ENCODE measurements at places on chromosomes 4 and X.

- no peak for DNase-seq
Measured at GRCh38 chr4:2814627-2815270, 21.9 kb downstream of the SH3BP2 start.

- DNase-seq = no peak
Measured at GRCh38 chr4:31649878-31650277, 929.7 kb downstream of the PCDH7 start.

DNA sequence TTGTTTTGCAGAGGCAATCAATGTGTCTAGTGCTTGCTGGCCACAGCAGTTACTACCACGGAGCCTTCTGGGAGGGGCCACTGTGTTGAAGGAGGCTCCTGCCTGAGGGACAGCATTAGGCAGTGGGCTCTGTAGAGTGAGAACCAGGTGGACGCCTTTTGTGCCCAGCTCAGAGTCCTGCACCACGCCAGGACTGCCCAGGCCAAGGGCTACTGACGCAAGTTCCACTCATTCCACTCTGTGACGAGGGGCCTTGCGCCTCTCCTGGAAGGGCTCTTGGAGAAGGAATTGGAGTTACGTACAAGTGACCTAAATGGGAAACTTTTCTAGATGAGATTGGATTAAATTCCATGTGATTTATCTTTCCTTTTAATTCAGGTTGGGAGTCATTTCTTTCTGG lies 102.8 kb upstream of the MAGEE2 start:
- no peak for DNase-seq

GRCh38 chr4:7744142-7744804 lies 195.4 kb downstream of the AFAP1 start:
- DNase-seq = no peak

GRCh38 chrX:34629572-34629971 lies 27.5 kb downstream of the TMEM47 start:
- DNase-seq = no peak

DNA sequence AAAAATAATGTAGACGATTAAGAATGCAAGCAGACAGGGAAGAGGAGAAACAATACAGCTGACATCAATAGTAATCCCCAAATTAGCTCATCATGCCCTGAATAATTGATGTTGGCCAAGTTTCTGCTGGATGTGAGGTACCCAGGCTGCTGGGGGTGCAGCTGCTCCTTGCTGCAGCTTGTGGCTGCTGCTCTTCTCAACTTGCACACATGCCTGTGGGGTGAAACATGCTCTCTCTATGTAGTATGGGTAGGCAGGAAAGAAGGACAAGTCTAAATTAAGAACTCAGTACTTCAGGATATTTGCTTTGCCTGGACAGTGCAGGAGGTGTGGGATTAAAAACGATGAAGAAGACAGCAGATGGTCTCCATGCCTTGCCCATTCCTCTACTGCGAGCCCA lies 16.7 kb downstream of the EDA2R start:
- no peak for DNase-seq

GRCh38 chr4:163148466-163149336 lies 18.0 kb downstream of the NAF1 start:
- DNase-seq = no peak

DNA sequence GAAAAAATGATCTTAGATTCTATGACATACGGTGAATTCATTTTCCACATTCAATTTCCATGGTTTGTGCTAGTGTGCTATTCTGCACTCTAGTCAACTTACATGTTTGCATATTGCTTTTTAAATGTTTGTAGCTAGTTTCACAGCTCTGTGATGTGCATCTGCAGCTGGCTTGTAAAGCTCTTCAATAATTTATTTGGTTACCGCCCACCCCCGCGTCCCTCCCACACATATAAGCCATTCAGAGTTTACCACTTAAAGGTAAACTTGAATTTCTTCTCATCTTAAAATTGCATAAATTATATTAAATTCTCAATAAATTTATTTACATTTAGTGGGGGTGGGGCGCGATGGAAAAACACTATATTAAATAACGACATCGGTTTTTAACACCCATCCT lies 291 bp upstream of the NBDY start:
- no peak for DNase-seq

DNA sequence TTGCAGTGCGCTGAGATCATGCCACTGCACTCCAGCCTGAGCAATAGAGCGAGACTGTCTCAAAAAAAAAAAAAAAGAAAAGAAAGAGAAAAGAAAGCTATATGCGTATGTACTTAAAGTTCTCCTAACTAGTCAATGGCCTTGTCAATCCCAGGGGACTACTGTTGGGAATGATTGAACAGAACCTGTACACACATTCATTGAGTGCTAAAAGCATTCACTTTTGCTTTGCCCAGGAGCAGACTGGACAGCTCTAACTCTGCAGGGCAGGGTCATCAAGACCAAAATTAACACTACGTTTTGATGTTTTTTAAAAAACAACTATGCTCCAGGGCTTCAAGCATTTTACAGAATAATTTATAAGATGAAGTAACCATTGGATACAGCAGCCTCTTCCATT lies 106.2 kb downstream of the FNIP2 start:
- no peak for DNase-seq

DNA sequence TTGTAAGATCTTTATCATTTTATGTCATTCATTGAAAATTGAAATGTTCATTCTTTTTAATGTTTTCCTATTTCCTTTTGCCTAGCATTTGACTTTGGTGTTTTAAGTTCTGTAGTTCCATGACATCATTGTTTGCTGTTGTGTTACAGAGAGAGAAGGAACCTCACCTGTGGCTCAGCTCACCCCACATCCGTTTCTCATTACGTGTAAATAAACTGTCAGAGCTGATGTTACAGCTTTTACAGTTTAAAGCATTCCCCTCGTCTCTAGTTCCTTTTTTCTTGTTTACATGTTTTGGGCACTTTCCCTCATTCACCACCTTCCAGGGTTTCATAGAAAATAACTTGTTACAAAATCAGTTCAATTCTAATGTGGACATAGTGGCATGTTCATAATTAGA lies 137.2 kb downstream of the FNIP2 start:
- no peak for DNase-seq

- no peak for DNase-seq
Measured at GRCh38 chr4:163694385-163694784, 199.9 kb downstream of the TMA16 start.

DNA sequence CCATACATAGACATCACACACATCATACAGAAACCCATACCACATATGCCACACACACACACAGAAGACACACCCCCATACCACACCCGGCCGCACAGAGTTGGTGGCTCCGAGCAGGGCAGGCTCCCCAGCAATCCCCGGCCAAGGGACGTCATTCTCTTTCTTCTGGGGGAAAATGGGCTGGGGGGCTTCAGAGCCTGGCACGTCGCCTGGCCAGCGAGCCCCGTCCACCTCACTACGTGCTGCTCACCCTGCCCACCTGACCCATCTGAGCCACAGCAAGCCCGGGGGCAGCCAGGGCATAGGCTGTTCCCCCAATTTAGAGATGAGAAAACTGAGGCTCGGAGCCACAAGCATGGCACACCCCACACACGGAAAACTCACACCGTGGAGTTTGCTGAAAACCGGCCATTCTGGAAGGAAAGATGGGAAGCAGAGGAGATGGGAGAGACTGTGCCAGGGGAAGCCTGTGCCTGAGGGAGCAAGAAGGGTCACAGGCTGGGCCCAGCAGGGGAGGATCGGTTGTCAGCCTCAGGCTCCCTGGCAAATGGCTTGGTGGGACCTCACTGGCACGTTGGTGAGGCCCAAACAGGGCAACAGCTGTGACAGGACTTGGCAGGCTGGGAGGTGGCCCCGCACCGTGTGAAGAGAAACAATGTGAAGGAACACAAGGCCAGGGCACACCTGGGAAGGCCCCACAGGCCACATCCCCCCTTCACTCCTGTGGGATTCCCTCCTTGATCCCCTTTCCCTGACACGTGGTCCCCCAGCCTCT lies 73.2 kb downstream of the JAKMIP1 start:
- DNase-seq = no peak

DNA sequence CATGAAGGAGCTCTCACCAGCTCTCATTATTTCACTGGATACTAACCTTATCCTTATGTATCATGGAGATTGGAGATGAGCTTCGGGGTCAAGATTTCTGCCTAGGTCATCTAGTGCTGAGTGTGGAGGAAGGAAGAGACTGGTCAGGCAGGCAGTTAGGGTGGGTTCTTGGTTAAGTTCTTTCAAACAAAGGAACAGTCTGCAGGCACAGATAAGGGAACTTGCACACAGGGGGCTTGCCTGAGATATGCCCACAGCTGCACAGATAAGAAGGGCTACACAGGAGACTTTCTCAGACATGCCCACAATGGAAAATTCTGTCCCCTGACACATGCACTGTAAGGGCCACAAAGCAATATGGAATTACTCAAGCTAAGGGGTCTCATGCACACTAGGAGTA lies 904.1 kb downstream of the NLGN4X start:
- no peak for DNase-seq

DNA sequence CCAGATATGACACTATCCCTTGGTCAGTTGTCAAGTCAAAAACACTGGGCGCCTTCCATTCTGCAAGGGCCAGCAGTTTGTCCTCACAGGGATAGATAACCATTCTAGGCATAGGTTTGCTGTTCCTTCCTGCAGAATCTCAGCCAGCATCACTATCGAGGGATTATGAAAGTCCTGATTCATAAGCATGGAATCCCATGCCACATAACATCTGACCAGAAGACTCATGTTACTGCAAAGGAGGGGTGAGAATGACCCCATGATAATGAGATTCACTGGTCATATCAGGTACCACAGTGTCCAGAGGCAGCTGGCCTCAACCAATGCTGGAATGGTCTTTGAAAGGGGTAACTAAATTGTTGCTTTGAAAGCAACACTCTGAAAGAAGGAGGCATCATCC lies 84.7 kb downstream of the OTC start:
- DNase-seq = no peak

DNA sequence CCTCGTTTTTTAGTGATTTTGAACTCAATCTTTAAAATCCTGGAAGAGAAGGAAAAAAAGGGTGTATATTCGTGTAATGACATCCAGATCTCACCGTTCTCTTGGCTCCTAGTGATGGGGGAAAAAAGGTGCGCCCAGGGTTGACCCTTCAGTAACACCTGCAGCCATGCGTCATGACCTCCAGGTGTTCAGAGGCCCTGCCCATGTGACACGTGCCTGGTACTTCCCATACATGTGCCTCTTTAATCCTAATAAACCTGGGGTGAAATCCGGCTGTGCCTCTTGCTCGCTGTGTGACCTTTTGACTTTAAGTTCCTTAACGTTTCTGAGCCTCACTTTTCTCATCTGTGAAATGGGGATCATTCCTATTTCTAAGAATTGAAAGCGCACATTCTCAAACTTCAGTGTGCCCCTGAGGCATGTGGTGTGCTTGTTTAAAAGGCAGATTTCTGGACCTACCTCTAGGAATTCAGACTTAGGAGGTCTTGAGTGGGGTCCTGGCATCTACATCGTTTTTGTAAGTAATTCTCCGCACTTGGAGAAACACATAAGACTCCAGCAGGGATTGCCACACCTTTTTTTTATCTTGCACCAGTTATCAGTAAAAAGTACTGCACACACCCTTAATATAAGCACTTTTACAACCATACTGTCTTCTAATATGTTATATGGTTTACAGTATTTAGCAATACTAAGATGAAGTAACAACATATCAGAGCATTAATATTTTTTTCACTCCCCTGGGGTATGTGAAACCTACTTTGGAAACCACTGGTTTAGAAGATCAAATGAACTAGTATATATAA lies 90.1 kb downstream of the RELL1 start:
- DNase-seq = no peak

DNA sequence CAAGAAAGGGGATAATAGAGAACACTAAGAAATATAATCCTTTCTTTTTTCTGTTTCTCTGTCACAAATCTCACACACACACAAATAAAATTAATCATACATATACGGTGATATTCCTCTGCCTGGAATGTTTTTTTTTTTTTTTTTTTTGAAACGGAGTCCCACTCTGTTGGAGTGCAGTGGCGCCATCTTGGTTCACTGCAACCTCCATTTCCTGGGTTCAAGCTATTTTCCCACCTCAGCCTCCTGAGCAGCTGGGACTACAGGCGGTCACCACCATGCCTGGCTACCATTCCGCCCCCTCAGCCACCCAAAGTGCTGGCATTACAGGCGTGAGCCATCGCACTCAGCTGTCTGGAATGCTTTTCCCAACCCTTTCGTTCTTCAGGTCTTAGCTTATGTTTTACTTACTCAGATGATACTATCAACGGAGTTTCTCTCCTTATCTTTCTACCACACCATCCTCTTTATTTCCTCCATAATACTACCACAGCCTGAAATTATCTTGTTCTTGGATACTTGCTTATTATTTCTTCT lies 69.3 kb downstream of the ANKRD17 start:
- DNase-seq = no peak

DNA sequence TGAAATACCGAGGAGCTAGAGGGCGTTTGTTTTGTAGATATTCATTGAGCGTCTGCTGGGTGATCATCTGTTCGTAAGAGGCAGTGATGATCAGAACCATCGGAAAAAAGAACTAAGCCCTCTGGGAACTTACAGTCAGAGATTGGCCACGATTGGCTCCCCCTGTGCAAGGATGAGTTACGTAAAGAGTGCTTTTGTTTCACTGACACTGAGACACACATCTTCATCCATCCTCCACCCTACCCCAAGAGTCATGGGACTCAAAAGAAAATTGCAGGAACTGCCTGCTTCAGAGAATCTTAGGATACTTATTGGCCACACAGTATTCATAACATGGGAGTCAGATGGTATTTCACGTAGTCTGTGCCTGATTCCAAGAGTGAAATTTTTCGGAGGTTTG lies 62.1 kb downstream of the GEMIN8 start:
- no peak for DNase-seq

- DNase-seq = no peak
Measured at GRCh38 chrX:84729809-84730208, 227.6 kb upstream of the HDX start.

GRCh38 chrX:68920561-68920960 lies 91.7 kb downstream of the EFNB1 start:
- no peak for DNase-seq

GRCh38 chr4:38424151-38424871 lies 239.7 kb upstream of the KLF3 start:
- no peak for DNase-seq

GRCh38 chrX:143873343-143873742 lies 10.5 kb upstream of the UBE2NL start:
- DNase-seq = no peak

DNA sequence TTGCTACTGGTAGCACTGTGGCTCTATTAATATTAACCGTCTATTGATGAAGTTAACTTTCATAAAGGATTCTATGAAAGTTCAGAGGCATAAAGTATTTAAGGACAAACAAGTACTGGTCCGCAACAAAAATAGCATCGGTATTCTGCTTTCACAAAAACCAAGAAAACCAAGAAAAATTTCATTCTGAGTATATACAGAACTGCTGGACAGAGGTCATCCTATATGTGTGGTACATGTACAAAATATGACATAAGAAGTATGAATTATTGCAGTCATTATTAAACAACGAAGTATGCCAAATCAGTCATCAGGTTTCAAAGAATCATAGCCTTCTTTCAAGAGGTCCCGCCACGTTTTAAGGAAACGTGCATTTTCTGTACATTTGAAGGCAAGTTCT lies 2.4 kb downstream of the C4orf46 start:
- no peak for DNase-seq

- DNase-seq = no peak
Measured at GRCh38 chrX:109281483-109282275, 200.2 kb downstream of the GUCY2F start.

- no peak for DNase-seq
Measured at GRCh38 chr4:80079255-80079923, 6.4 kb upstream of the ANTXR2 start.

GRCh38 chr4:125520258-125520990 lies 205.7 kb downstream of the FAT4 start:
- DNase-seq = no peak

GRCh38 chr4:40924096-40924792 lies 174.5 kb downstream of the NSUN7 start:
- DNase-seq = peak; percentile 51

- no peak for DNase-seq
Measured at GRCh38 chr4:8745005-8745790, 126.4 kb downstream of the HMX1 start.

All from activated T-helper 9 cell treated with anti-CD3 and anti-CD28 coated beads, Interleukin-2, amount 50 U/mL, for 16 hours (primary cell).